ENCODE measurements at places on chromosomes 2 and 18.

GRCh38 chr18:12911025-12911928 is 27.2 kb upstream of the PTPN2 start:
- no peak for DNase-seq

DNA sequence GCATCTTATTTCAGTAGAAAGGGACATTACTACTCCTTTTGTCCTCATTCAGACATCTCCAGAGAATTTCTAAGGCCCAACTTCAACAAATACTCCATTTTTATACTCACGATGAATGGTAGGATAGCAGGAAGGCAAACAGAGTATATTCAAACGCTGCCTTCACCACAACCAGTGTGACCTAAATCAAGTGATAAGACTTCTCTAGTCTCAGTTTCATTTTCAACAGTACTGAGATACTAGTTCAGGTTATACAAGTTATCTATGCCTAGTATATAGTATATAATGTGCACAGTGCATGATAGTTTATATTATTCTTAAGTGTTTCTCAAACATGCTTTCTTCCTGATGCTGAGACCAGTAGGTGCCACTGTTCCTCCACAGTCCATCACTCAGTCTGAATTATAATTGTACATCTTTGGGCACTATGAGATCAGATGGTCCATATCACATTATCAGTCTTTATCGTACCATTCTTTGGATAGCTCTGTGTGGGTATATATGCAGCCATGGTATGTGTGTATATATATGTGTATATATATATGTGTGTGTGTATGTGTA is 66.3 kb upstream of the RPE start:
- DNase-seq: no peak

DNA sequence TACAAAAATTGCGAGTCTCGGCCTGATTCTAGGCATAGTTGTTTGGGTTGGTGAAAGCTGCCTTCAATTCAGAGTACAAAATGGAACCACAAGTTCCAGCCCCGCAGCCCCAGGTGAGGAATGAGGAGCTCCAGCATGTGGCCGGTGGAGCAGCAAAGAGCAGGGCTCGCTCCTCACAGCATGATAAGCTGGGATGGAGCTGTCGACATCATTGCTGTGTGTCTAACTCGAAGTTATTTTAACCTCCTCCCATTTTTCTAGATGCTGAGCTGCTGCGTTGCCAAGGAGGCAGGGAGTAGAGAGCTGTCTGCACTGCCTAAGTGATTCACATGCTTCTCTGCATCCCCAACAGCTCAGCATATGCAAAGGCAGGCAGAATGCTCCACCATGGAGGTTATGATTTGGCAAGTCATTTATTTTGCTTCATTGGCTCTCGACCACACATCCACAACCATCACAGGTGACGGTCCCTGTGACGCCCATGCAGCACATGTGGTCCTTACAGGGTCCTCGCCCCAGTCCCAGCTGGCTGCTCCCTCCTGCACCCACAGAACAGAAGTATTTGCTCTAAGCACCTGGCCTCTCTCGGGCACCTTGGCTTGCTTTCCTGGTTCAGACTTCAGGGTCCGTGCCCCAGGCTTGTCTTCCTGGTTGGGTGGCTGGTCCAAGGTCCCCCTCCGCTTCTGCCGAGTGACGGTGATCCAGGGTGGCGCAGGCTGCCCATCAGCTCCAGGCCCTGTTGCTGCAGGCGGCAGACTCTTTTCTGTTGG is 66.0 kb upstream of the MGAT4A start:
- DNase-seq: no peak

DNA sequence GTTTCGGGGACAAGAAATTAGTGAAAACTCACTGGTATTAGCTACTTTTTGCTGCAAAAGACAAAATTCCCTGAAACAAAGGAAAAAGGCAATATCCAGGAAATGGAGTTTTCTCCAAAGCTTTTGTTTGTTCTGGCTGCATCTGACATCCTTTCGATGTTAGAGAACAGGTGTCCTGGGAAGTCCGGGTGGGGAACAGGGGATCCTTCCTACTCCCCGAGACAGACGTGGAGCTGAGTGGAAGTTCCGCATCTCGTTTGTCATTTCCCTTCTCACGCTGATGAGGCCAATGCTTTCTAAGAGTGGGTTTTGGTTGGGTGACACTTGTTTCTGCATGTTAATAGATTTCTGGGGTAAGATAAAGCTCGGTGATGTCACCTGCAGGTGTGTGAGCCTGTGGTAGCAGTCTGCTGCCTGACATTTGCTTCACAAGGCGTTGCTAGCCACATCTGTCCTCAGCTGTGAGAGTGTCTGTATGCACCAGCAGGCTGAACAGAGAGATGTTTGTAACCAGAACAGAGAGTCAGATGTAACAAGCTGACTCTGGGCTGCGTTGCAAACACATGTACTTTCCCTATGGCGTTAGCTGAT is 125.9 kb downstream of the ACOXL start:
- DNase-seq: no peak

- DNase-seq: no peak
These were observed 3.5 kb upstream of the B3GNT7 start for GRCh38 chr2:231391981-231392380.

GRCh38 chr2:208406474-208407451 is at the start of gene PTH2R:
PTH2R (plus strand) TSS chr2:208406792; CDS start chr2:208407044, 252 bp downstream.
- DNase-seq: no peak

GRCh38 chr2:126467367-126468054 is 188.4 kb upstream of the GYPC start:
- DNase-seq: no peak

DNA sequence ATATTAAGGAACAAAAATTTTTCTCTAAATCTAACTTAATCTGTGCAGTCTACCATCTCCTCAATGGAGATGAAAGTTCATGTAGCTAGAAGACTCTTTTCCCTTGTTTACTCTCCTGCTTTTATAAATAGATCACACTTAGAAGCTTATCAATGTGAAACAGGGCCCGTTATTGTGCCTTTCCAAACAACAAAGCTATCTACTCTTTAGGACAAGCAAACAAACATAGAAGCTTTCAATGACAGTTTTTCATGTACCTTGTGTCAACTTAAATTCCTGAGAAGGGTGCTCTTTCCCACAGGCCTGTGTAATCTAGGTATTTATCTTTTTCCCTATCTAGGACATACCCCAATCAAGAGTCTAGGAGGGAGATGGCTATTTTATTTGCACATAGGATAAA is 247.8 kb upstream of the CWC22 start:
- DNase-seq: no peak

- DNase-seq: no peak
These were observed 47.2 kb downstream of the CDC42EP3 start for GRCh38 chr2:37623971-37624900.

DNA sequence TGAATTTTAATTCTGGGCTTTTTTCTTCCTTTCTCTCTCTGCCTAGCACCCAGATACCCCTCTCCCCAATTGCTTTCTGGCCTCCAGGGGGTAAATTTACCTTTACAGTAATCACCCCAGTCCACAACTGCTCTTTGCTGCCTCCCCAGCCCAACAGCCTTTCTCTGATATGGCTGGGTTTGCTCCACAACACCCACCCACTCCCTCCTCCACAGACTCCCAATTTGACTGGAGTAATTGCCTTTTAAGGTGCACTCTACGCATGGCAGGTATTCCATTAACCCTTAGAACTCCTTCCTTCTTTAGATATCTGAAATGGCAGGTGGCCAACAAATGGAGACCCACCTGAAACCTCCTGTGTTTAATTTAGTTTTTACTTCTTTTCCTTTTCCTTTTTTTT is 3.6 kb downstream of the CELF4 start:
- no peak for DNase-seq
